Astrocyte of the hippocampus (primary cell): ENCODE measurements at places on chromosomes 3 and 15.

GRCh38 chr15:51367322-51367976, 26.0 kb downstream of the GLDN start:
- DNase-seq, result no peak

DNA sequence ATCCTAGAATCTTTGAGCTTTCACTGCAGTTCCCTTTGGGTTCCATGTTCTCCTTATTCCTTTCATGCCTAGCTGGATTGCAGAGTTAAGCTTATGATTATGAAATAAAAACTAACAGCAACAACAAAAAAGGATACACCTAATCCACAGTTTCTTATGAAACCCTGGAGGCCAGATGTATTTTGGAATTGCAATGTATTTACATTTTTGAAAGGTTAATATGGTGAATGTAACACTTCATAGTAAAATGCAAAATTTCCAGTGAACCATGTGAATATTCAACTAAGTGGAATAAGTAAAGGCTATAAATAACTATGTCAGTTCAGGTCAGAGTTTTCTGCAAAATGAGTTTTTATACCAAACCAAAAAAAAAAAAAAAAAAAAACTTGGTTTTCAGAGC, 65.8 kb upstream of the FLNB start:
- no peak for DNase-seq

DNA sequence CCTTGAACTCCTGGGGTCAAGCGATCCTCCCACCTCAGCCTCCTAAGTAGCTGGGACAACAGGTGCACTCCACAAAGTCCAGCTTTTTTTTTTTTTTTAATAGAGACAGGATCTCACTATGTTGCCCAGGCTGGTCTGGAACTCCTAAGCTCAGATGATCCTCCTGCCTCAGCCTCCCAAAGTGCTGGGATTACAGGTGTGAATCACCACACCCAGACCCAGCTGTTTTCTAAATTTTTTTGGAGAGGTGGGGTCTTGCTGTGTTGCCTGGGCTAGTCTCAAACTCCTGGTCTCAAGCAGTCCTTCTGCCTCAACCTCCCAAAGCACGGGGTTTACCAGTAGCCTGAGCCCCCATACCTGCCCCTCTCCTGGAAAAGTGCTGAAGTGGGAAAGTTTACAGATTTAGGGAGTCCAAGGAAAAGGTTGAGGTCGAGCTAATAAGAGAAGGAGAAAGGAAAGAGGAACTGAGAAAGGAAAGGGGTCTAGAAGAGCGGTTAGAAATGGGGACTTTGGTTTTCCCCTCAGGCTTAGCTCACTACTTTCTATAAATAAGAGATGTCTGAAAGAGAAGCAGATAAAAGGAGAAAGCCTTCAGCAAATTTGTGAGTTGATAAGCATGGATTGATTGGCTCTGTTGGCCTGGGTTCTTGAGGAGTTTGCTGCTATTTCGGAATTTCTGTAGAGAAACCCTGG, 23.6 kb downstream of the UBE2E1 start:
- DNase-seq, result no peak

- peak; percentile 95 for DNase-seq
Measured at GRCh38 chr3:15377961-15378791, 45.8 kb upstream of the SH3BP5 start.

GRCh38 chr15:73139041-73139743, 86.9 kb downstream of the NEO1 start:
- no peak for DNase-seq

DNA sequence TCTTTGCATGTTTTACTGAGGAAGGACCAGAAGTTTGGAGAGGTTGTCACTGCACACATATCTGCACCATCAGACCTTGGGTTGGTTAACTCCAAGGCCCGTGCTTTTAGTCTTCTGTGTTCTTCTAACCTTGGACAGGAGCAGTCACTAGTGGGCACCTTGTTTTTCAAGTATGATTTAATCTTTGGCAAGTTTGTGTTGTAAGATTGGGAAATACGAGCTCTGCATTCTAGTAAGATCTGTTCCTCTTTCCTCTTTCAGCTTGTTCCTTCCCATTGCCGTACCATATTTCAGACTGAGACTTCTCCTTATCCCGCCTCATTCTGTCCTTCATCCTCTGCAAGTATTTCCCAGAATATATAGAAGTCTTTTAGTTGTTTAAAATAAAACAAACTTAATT, 5.1 kb downstream of the TMOD2 start:
- no peak for DNase-seq

GRCh38 chr3:128402998-128403397, 63.7 kb downstream of the DNAJB8 start:
- DNase-seq, result no peak

- DNase-seq, result no peak
Measured at GRCh38 chr3:133979553-133979952, 50.2 kb downstream of the SLCO2A1 start.

- no peak for DNase-seq
Measured at GRCh38 chr3:56919137-56919796, 117.5 kb upstream of the ARHGEF3 start.

GRCh38 chr3:69901802-69902201, 97.7 kb upstream of the SAMMSON start:
- DNase-seq, result no peak

DNA sequence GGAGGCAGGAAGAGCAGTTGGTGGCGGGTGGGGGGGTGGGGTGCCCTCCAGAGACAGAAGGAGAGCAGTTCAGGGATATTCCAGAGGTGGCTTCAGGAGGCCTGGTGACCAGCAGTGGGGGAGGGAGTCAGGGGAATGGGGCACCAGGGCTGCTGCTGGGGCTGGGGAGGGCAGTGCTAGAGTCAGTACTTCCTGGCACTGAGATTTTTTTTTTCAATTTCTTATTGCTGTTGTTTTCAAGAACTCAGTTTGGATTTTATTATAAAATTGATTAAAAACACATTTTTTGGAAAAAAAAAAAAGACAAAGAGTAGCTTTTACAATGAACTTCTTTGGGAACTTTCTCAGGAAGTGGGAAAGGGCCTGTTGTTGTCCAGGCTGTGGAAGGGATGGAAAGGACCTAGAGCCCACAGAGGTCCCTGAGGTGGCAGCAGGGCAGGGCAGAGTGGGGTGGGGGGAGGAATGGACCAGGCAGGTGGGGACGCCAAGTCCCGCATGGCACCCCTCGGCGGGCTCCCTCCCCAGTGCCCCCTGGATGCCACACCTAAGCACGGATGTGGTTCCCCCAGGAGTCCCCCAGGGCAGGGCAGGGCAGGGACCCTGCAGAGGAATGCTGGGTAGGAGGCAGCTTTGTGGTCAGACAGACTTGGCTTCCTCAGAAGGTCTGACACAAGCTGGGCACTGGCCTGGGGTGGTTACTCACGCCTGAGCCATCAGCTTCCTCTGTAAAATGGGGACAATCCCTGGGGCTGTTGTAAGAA, 8.5 kb upstream of the ANPEP start:
- peak; percentile 24 for DNase-seq

DNA sequence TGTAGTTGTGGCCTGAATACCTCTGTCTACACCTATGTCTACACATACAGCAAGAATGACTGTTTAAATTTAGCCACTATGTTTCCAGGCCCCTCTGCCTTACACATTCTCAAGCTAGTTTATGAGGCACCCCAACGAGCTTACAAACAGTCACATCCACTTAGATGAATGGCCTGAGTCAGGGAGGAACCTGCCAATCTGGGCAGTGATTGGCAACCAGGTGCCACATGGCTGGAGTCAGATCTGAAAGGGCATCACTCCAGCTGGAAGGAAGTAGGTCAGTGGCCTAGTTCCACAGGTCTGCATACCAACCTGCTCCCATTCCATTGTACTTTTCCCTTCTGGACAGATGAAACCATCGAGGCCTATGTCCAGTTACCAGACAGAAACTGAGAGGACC, 136.3 kb downstream of the FOXP1 start:
- no peak for DNase-seq

DNA sequence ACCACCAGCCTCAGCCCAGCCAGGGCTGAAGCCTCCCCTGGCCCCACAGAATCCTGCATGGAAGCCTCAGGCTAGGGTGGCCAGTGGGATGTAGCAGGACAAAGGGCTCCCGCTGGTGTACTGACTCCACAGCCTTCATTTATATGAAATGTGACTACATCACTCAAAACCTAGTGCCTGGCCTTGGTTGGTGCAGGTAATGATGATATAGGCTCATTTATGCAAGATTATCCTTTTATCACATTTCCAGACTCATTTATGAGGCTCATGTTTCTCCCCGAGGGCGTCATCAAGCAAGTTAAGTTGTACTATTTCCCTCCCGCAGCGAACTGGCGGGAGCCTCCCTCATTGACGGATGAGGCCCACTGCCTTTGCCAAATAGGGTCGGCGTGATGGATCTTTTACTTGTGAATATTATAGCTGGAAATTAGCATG, 179.1 kb upstream of the SMAD3 start:
- DNase-seq, result no peak

DNA sequence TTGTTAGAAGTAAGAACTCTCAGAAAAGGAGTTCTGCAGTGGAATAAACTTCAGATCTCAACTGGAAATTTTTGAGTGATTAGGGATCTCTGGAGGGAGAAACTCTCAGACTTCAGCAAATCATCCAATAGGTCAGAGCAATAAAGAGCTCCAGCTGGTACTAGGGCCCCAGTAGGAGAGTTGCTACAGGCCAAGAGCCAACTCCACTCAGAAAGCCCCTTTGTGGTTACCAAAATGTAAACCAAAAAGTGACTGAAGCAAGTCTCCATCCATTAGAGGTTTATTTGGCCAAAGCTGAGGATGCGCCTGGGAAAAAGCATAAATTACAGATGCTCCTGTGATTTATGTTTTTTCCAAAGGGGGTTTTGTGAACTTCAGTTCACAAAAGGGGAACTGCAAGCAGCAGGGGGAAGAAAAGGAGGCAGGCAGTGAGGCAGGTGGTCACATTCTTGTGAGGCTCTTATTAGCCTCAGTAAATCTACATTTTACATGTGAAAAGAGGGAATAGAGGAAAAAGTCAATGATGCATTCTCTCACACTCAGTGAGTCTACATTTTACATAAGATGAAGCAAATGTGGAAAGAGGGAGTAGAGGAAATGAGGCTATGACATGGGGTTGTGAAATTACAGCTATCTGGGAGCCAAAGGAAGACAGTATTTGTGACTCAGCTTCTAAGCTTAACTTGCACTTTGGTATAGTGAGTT, 92.4 kb upstream of the DAZL start:
- no peak for DNase-seq

GRCh38 chr3:187774185-187774789, 29.0 kb upstream of the BCL6 start:
- DNase-seq, result no peak

DNA sequence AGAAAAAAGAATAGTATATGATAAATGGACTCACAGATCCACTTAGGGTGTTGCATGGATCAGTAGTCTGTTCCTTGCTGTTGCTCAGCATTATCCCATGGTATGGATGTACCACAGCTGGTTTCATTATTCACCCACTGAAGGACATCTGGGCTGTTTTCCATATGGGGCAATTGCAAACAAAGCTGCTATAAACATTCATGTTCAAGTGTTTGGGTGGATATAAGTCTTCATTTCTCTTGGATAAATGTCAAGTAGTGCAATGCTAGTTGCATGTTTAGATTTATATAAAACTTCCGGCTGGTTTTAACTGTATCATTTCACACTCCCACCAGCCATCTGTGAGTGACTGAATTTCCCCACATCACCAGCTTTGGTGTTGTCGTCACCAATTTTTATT, 137.7 kb downstream of the ASB7 start:
- no peak for DNase-seq

DNA sequence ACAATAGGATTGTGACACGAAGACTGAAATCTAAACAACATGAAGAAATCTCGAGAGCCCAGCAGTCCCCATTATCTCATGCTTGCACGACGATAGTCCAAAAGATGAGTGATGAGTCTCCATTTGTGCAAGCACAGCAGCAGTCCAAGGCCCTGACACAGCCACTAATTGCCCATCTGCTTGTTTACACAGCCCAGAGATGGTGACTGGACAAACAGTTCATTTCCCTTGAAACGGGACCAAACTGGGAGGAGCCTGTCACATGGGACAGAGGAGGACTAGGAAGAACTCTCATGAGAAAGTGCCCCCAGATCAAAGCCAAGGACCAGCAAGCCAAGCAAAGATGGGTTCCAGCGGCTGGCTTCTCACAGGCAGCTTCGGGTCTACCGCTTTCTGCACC, 121.0 kb downstream of the GREM1 start:
- peak; percentile 53 for DNase-seq

GRCh38 chr3:191362524-191363090, 32.3 kb upstream of the UTS2B start:
- no peak for DNase-seq
